ENCODE measurements at places on chromosomes 7 and 10.

DNA sequence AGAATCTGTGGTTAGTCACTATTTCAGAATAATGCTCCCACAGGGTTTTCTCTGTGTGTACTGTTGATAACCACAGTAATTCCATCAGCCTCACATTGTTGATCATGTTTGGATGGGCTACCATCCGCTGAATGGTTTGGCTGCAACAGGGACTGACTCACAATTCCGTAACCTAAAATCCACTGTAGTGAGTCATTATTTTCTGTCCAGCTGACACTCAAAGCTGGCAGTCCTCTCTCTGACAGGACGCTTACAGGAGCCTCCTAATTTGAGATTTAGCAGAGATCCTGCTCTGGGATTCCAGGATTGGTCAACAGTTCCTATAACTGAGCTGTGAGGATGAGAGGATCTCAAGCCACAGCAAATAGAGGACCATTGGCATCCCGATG, 32.7 kb downstream of the VWA2 start:
- no peak for DNase-seq

- no peak for DNase-seq
These were observed 1.9 kb downstream of the LRRC72 start for GRCh38 chr7:16528520-16528919.

- DNase-seq, result no peak
These were observed 30.2 kb upstream of the GIMAP8 start for GRCh38 chr7:150420242-150420641.

- no peak for DNase-seq
These were observed 104.2 kb downstream of the SAMD9 start for GRCh38 chr7:93013446-93014061.

GRCh38 chr7:50397320-50397970, 52.7 kb downstream of the FIGNL1 start:
- no peak for DNase-seq

GRCh38 chr7:9657257-9657656, 1223.8 kb downstream of the NXPH1 start:
- DNase-seq, result no peak

DNA sequence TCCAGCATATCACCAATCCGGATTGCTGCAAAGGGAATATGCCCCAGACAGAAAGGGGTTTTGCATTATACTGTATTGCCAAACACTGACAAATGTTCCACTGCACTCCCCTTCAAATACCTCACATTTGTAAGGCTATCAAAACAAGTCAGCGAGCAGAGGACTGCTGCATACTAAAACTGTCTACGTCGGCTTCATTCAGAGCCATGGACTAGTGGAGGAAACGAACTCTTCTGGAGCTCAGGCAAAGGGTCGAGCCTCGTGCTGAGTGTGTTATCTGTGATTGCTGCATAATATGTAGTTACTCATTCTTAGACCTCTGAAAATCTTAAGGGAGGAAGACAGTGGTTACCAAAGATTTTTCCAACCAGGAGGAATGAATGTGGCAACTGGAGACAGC, 200.2 kb downstream of the DYNC1I1 start:
- DNase-seq, result no peak

Data from SK-N-MC (cell line).